ENCODE measurements at places on chromosomes 6 and 20. TPM values are rescaled to one million over a fixed set of nuclear protein-coding genes. Genes with fewer than 3 reads are reported as not detected.
A peak's percentile ranks its signal among the peaks of the same experiment; 100 is the strongest.

GRCh38 chr20:60038400-60039008, 80.3 kb downstream of the CDH26 start:
- no peak for DNase-seq

DNA sequence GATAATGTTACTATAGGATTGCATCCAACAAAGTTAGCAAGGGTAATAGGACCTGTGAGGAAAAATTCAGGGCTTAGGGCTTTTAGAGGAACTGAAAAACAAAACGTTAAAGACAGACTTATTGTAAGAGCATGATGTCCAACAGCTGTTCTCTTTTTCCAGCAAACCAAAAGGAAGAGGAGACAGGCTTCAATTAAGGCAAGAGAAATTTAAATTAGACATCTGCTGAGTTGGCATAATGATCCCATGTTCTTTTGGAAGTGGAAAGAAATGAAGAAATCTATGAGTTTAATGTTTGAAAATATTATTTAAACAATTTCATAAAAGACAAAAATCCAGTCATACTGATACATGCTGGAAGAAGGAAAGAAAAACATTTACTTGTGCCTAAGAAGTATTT, 95.7 kb upstream of the HMGCLL1 start:
- DNase-seq = no peak

GRCh38 chr6:44304282-44305199, 8.6 kb downstream of the AARS2 start:
- DNase-seq = peak; percentile 44

DNA sequence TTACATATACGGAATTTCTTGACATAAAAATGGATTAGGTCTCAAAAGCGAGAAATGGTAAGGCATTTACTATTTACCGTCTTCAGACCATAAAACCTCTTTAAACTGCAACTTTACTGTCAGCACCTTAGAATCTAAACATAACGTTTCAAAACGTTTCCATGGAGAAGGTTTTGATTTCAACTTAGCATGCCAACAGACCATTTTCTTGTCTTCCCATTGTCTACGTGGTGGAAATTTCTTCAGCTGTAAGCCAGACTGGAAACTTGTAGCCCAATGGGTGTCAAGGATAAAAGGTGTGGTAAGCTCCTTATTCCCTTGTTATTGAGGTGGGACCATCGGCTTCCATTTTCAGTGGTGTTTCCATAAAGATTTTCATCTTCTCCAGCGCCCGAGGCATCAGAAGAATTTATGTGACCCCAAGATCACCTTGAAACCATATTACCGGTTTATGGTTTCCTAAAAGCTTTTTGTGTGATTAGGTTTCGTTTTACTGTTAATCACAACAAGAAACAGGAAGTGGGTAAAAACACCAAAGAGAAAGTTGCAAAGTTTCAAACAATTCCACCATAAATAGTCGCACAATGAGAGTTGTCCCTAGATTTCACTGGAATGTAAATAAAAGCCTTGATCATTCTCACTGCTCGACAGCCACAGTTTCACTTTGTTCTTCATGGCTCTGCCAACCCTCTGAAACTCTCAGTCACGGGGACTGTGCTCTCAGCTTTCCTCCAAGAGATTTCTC, 63.0 kb upstream of the CD2AP start:
- peak; percentile 33 for DNase-seq

GRCh38 chr6:84280030-84280429, 52.6 kb upstream of the CEP162 start:
- DNase-seq = no peak

MAP7 gene
- 0.07 TPM for total RNA-seq

Measured in HepG2 (cell line).